ENCODE measurements at places on chromosomes 4 and X.
A peak's percentile ranks its signal among the peaks of the same experiment; 100 is the strongest.

DNA sequence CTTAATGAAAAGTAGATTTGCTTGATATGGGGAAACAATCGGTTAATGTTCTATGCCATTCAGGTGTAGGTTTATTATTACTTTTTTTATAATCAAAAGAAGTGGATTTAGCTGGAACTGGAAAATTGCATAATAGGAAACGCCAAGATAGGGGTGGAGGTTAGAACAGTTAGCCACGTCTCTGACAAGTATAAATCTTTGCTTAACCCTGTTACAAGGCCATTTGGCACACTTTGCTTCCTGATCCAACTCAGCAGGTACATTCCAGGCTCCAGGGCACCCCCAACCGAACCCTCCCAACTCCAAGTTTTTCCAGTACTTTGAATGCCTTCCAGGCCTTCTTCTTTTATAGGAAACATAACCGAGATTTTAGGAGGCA is 50.6 kb upstream of the ACSL4 start:
- no peak for DNase-seq

DNA sequence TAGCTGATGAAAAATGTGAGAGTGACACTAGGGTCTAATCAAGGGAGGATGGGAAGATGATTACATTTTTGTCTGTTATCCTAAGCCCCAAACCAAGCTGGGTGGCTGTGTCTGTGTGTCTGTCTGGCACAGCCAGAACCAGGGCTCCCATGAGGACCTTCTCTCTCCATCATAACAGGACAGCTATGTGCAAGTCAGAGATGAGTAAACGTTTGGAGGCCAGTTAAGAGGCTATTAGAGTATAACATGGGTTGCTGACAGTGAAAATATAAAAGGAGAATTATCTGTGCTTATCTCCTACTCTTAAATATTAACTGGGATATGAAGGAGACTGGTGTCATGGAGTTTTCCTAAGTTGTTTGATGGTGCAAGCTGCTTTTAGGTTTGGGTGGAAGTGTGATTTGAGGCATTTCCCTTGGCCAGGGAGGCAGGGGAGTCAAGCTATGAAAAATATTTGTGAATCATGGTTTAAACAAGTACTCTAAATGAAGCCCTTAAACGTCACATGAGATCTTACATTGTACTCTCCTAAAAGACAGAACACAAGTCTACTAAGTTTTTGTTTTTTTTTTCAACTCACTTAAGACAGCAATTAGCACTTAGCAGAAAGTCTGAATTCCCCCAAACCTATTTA is 156.2 kb downstream of the ENOX2 start:
- DNase-seq = no peak

- DNase-seq = no peak
These were observed 256.2 kb downstream of the BCOR start for GRCh38 chrX:39841604-39842003.

- no peak for DNase-seq
These were observed 32.8 kb downstream of the TSC22D3 start for GRCh38 chrX:107742700-107743191.

- no peak for DNase-seq
These were observed 34.2 kb downstream of the TSC22D3 start for GRCh38 chrX:107741404-107741790.

GRCh38 chr4:185599553-185600243 is 64.4 kb upstream of the PDLIM3 start:
- no peak for DNase-seq

DNA sequence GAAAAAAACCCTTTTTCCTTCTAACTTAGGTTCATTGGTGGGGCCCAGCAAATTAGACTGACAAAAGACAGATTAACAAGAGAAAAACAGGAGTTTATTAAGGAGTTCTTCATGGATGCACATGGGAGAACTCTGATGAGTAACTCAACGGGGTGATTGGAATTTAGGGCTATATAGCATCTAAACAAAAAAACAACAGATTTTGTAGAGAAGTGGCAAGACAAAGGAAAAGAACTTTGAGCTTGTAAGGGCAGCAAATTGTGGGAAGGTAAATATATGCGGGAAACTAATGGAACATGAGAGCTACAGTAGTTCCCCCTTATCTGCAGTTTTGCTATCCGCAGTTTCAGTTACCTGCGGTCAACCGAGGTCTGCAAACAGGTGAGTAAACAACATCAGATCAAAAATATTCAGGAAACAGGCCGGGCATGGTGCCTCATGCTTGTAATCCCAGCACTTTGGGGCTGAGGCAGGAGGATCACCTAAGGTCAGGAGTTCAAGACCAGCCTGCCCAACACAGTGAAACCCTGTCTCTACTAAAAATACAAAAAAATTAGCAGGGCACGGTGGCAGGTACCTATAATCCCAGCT is 573.6 kb downstream of the ADGRL3 start:
- DNase-seq = no peak

GRCh38 chrX:17214962-17215361 is 160.0 kb upstream of the NHS start:
- DNase-seq = no peak

DNA sequence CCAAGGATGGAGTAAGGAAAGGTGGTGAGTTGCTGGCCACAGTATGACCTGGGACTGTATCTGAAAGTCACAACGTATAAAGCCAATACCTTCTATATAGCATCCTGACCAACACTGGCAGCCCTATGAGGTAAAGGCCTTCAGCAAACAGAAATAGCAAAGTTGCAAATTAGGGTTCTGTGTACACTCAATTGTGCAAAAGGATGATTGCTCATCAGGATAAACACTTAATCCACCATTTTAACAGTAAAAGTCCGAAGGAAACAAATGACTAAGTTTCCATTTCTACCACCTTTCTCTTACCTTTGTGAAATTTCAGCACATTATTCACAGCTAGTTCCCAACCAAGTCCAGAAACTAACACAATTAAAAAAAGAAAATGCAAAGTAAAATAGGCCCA is 1.4 kb upstream of the FNIP2 start:
- DNase-seq = no peak

DNA sequence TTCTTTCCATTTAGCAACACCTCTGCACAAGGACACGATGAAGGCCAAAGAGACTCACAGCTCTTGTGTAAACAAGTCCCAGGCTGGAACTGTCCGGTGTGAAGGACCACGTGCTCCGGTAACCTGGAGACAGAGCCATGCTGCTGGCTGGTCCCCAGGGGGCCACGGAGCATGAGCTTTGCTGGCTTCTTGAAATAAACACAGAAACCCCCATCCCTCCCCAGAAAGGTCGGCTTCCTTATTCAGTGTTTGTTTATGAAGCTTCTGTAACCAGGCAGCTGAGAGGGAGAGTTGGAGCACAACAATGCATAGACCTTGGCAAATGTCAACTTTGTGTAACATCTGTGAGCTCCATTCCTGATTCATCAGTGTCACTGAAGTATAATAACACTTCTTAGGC is 109.4 kb downstream of the GPR143 start:
- no peak for DNase-seq

GRCh38 chr4:90349636-90350035 is 222.4 kb downstream of the CCSER1 start:
- DNase-seq = no peak

GRCh38 chrX:116873671-116874070 is 410.9 kb upstream of the CT83 start:
- no peak for DNase-seq

DNA sequence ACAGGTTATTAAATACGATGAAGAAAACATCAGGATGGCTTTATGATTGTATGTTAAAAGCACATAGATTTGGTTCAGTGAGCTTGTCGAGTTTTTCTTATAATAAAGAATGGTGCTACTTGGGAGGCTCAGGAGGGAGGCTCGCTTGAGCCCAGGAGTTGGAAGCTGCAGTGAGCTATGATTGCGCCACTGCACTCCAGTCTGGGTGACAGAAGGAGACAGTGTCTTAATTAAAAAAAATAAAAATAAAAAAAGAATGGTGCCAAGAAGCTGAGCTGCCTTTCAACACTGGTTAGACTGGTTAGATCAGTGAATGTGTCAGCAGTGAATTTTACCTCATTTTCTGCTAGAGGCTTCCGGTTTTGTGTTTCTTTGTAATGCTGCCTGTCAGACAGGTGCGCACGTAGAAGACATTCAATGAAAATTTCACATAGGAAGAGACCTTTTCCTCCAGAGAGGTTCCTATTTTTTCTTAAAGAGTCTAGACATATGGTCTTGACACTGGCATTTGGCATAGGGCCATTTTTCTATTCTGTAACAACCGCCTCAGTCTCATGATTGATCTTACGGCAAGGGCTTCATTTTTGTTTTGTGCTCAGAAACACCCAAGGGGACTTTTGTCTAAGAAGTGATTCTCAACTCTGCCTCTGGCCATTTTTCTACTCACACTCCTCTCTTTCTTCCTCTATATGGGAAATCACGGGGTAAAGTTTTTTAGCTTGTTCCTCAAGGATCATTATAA is 15.0 kb upstream of the ARSF start:
- peak; percentile 33 for DNase-seq

DNA sequence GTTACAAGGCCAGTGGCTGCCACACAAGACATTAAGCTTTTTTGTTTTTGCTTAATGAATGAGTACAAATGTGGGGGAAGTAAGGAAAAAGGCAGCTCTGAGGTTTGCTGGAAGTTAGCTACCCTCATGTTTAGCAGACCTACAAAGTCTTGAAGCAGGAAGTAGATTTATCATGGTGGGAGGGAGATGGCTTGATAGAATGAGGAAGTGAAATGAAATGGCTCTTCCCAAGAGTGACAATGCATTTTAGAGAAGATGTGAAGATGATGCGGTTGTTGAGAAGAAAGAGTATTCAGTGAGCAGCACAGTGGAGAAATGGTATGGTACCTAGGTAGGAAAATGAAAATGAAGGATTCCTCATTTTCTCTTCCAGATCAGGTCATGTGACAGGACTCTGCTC is 108.0 kb downstream of the SLIT2 start:
- no peak for DNase-seq

DNA sequence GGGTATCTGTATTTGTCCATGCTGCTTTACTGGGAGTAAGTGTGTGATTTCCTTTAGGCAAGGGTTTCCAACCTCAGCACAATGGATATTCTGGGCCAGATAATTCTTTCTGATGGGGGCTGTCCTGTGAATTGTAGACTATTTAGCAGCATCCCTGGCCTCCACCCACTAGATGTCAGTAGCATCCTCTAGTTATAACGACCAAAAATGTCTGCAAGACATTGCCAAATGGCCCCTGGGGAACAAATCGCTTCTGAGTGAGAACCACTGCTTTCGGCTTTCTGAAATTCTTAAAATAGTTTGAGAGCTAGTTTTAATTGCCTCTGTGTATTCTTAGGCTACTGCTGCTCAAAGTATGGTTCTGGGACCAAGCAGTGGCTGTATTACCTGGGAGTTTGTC is 81.2 kb upstream of the GPM6B start:
- no peak for DNase-seq

GRCh38 chrX:123648028-123648810 is 84.6 kb downstream of the THOC2 start:
- DNase-seq = peak; percentile 90
